Activated naive CD4-positive, alpha-beta T cell treated with anti-CD3 and anti-CD28 coated beads, Interleukin-2, amount 50 U/mL, for 16 hours (primary cell): ENCODE measurements at places on chromosomes 6 and 20.

DNA sequence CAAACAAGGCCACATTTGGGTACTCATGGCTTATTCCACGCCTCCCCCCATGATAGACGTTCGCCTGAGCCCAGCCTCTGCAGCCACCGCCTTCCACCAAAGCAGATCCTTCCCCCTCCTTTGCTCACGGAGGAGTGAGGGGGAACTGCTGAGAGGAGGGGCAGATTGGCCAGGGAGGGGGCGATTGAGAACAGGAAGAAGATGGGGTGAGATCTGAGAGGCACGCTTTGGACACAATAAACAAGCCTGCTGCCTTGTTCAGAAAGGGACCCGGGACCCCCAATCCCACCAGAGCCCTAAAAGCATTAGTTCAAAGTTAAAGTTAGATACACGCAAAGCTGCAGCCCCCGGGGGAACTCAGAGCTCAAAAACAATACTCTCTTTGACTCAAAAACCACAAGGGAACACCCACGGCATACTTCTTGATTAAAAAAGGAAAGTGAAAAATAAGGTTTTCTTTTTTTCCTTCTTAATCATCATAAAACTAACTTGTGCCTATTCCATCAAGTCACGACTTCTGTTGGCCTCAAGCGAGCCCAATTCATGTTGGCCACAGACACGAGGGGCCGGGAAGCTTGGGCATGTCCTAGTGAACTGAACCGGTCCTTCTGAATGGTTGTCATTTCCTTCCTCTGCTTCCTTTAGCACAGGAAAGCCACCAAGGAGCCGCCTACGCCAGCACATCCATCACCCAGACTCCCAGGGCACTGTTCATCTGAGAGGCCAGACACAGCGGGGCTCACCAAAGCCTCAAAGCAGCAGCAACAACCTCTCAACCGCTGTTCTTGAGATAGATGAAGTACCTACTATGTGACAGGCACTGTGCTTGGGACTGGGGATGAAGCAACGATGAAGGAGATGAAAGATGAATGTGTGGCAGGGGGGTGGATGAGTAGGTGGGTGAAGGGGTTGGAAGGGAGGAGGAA lies 44.7 kb downstream of the NFATC2 start:
- peak; percentile 63 for DNase-seq

DNA sequence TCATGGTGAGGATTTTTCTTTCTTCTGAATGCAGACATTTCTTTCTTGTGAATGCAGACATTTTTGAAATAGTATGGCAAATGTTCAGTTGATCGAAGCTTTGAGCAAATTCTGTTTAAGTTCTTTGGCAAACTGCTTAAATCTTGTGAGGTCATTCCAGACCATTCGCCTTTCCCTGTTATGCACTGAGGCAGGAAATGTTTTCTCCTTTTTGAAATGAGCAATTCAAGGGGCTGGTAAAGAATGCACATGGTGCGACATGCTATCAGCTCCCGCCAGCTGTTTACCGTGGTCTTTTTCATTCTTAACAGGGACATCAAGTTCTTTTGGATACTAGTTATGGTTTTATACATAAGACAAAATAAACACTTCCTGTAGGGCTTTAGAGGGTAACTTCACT lies 112.0 kb upstream of the CCN2 start:
- no peak for DNase-seq

DNA sequence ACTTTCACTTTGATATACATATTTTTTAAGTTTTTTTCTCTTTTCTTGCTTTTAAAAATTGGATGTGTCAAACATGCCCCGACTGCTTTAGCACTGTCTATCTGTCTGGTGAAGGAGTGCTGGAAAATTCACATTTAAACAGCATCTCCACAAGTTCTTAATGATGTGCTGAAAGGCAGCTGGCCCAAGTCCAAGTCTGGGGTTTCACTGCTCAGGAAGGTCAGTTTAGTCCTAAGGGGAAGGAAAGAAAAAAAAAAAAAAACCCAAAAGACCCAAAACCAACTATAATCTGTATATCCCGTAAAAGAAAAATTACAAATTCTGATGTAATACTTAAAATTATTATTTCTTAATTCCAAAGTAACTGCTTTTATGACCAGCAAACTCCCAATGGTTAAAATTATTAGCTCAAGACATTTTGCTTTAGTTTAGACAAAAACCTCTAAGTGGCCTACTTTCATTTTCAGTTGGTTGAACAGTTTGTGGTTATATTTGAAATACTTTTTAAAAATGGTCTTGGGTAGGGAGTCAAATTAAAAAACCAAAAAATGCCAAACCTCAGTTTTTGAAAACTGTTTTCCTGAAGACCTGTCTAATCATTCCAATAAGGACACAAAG lies 79.5 kb upstream of the PREP start:
- DNase-seq, result no peak

- DNase-seq, result no peak
Observed at GRCh38 chr20:58899512-58899911, 47.0 kb downstream of the GNAS start.

DNA sequence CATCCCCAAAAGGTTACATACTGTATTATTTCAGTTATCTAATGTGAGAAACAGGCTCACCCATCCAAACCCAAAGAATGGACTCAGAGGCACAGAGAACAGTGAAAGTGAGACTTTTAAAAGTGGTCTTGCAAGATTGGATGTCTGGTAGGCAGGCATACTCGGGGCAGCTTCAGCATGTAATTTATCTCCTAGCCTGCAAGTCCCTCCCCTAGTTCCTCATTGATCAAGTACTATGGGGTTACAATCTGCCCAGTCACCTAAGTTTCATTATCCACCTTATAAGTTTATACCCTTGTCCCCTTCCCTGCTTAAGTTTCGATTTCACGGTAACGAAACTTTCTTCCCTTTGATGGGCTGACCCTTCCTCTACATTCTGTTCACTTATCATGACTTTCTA lies 20.8 kb upstream of the ZNF451 start:
- DNase-seq, result no peak
